Breast epithelium (tissue), 4 donors: ENCODE measurements at places on chromosomes 4 and X. TPM values are rescaled to one million over a fixed set of nuclear protein-coding genes. Genes with fewer than 3 reads are reported as not detected.
A peak's percentile ranks its signal among the peaks of the same experiment; 100 is the strongest.

The FAAH2 gene
- 30.2 TPM for total RNA-seq

- H3K4me3 ChIP-seq: no peak overlapping the region
- H3K4me1 ChIP-seq: no peaks in the 10 kb centered on the region
- no peaks in the 10 kb centered on the region for H3K36me3 ChIP-seq
- no peak overlapping the region for H3K27ac ChIP-seq
- no peak for DNase-seq
- H3K27me3 ChIP-seq: no peaks in the 10 kb centered on the region
Observed at GRCh38 chr4:188665491-188666457, 526.5 kb downstream of the TRIML1 start.

DNA sequence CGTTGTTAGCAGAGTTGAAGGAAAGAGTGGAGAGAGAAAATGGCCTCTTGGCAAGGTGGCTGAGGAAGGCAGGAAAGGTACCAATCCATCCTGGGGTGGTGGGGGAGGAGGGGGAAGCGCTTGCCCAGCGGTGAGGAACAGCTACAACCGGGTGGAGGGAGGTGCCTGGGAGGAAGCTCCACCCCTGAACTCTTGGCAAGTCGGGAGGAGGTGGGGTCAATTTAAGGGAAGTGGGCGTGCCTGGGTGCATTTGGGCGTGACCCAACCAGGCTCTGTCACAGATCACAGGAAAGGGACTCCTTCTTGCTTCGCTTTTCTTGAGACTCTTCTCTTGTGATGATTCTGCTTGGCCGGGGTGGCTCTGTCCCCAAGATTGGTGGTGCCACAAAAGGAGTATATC is 41.7 kb downstream of the BCORL1 start:
- no peaks in the 10 kb centered on the region for H3K36me3 ChIP-seq
- no peak overlapping the region for H3K4me3 ChIP-seq
- peaks cover 6% of the 10 kb centered on the region for H3K27me3 ChIP-seq
- no peaks in the 10 kb centered on the region for H3K4me1 ChIP-seq
- DNase-seq: peak; percentile 51

DNA sequence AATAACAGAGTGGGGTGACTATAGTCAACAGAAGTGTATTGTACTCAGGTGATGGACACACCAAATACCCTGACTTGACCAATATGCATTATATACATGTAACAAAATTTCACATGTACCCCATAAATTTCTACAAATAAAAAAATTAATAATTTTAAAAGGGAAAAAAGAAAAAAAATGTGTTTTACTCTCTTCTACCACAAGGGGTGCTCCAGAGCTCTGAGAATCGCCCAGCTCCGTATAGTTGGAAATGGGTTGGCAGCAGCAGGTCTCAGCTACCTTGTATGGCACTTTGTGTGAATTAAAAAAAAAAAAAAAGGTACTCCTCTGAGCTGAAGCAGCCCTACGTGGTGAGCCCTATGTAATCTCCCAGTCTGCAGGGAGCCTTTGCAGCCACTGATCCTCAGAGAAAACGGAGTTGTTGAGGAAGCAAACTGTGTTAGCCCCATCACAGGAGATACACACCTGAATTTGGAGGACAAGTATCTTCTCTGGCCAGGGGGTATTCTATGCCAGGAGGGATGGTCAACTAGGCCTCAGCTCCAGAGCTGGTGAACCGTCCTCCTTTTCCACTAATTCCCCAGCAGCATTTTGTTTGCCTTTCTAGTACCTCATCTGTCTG is 17.2 kb upstream of the POLA1 start:
- H3K4me3 ChIP-seq: no peak overlapping the region
- no peak for DNase-seq
- no peaks in the 10 kb centered on the region for H3K27me3 ChIP-seq
- no peaks in the 10 kb centered on the region for H3K4me1 ChIP-seq
- H3K36me3 ChIP-seq: no peaks in the 10 kb centered on the region

DNA sequence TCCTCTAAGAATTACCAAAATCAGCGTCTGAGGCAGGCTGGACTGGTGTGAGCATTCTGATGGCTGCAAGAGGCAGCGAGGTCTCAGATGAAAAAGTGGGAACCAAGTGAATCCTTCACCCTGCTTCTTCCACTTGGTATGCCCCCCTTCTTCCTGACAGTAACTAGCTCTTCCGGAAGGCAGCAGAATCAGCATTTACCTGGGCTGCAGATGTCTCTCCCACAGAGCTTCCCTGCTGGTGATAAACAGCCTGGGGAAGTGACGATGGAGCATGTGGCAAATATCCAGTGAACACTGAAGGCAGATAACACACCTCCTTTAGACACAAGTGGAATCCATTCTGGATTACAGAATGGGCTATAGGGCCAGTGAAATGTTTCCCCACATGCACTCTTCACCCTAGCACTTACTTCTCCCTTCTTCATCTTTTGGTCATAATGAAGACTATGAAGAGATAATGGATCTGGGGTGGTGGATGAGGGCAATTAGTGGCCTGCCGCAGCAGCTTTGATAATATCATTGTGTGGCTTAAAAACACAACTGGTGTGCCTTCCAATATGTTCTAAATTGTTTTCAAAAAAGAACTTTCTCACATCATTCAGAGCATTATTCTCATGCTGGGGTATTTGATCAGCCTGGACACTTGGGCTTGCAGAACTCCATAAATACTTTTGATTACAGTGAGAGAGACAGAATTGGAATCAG is 60.8 kb upstream of the TBC1D9 start:
- no peak overlapping the region for H3K4me3 ChIP-seq
- no peaks in the 10 kb centered on the region for H3K4me1 ChIP-seq
- no peak overlapping the region for H3K27ac ChIP-seq
- H3K27me3 ChIP-seq: no peaks in the 10 kb centered on the region
- DNase-seq: no peak

GRCh38 chrX:14017399-14017798 is 12.3 kb downstream of the GEMIN8 start:
- DNase-seq: no peak
- H3K36me3 ChIP-seq: no peaks in the 10 kb centered on the region
- H3K27ac ChIP-seq: no peak overlapping the region
